ENCODE measurements at places on chromosomes 1 and 21.

DNA sequence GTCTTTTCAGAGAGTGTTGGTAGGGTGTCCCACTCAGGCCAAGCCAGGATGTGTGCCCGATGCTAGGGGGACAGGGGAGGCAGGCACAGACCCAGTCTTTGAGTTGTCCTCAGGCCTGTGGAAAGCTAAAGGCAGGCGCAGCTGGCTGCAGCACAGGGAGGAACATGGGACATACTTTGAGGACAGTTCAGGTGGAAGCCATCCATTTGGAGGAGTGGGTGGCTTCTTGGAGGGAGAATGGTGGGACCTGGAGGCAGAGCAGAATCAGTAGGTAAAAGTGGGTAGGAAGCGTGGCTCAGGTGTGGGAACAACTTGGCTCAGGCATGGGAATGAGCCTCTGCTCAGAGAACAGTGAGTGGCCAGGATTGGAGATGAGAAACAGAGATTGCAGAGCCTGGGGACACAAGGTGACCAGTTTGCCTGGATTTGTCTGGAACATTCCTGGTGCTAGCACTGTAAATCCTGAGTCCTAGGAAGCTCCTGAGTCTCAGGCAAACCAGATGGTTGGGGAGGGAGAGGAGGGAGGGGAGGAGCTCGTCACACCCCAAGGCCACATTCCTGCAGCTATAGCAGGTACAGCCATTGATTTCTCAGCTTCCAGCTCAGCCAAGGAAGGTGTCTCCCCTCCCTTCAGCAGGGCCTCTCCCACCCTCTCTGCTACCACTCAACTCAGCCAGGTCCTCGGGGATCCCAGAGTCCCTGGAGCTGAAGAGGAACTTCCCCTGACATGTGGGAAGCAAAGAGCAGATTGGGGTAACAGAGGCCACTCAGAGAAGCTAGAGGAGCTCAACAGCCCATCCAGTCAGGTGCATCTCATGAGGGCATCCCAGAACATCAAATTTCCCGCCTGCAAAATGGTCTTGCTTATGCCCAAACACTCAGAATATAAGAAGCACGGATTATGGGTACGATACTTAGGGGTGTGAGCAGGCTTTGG lies 65.2 kb upstream of the TINAGL1 start:
- H3K4me1 ChIP-seq: no peaks in the 10 kb centered on the region
- no peaks in the 10 kb centered on the region for H3K27me3 ChIP-seq
- H3K4me3 ChIP-seq: no peak overlapping the region
- H3K27ac ChIP-seq: no peak overlapping the region

GRCh38 chr1:155847823-155848529 lies 9.0 kb downstream of the GON4L start:
- no peak overlapping the region for H3K27ac ChIP-seq
- no peak overlapping the region for H3K4me3 ChIP-seq
- H3K27me3 ChIP-seq: no peaks in the 10 kb centered on the region
- no peaks in the 10 kb centered on the region for H3K36me3 ChIP-seq

GRCh38 chr1:16442941-16443340 lies 2.4 kb downstream of the NECAP2 start:
- no peaks in the 10 kb centered on the region for H3K27me3 ChIP-seq
- no peaks in the 10 kb centered on the region for H3K36me3 ChIP-seq
- no peaks in the 10 kb centered on the region for H3K4me1 ChIP-seq

DNA sequence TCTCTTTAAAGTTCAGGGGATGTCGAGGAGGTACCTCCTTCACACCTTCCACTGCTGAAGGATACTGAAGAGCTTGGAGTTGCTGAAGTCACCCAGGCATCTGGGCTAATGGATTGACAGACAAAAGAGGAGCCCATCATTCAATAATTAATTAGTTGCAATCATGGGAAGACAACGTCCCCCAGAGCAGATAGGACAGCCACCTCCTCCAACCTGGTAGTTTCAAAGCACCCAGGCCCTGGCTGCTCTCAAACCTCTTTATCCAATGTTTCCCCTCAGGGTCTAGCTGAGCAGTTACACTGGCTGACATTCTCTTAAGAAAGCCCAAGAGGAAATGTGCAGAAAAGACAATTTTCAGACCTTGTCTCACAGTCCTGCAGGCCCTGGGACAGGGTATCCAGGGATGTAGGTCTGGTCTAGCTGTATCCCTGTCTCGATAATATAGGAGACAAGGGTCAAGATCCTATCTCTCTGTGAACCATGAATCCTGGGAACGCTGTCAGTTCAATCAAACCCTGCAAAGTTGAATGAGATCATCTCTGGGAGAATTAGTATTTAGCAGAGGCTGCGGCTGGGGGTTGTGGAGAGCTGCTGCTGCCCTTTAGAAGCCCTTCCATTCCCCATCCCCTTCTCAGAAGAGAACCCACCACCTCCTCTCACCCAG lies 1.1 kb downstream of the TSPAN2 start:
- peak overlapping the region; percentile 87 for H3K4me3 ChIP-seq
- no peak for DNase-seq
- no peaks in the 10 kb centered on the region for H3K36me3 ChIP-seq
- H3K27ac ChIP-seq: peak overlapping the region; percentile 92
- no peaks in the 10 kb centered on the region for H3K27me3 ChIP-seq

DNA sequence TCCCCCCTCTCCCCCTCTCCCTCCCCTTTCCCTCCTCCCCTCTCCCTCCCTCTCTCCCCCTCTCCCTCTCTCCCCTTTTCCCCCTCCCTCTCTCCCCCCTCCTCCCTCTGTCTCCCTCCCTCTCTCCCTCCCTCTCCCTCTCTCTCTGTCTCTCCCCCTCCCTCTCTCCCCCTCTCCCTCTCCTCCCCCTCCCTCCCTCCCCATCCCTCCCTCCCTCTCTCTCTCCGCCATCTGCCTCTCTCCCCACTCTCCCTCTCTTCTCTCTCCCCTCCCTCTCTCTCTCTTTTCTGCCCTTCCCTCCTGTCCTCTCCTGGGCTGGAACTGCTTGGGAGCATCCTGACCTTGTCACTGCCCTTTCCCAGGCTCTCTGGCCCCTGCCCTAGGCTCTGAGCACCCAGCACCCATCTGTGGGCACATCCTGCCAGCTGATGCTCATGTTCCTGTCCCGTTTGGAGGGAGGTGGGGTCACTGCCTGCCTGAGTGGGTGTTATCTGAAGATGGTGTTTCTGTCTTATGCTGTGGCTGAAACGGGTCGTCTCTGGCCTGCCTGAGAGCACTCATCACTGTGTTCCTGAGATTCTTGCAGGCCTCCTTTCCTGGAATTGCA lies 10.8 kb downstream of the FTCD start:
- no peak overlapping the region for H3K4me3 ChIP-seq
- H3K36me3 ChIP-seq: no peaks in the 10 kb centered on the region
- peak; percentile 13 for DNase-seq
- no peaks in the 10 kb centered on the region for H3K4me1 ChIP-seq
- no peaks in the 10 kb centered on the region for H3K27me3 ChIP-seq
- no peak overlapping the region for H3K27ac ChIP-seq

DNA sequence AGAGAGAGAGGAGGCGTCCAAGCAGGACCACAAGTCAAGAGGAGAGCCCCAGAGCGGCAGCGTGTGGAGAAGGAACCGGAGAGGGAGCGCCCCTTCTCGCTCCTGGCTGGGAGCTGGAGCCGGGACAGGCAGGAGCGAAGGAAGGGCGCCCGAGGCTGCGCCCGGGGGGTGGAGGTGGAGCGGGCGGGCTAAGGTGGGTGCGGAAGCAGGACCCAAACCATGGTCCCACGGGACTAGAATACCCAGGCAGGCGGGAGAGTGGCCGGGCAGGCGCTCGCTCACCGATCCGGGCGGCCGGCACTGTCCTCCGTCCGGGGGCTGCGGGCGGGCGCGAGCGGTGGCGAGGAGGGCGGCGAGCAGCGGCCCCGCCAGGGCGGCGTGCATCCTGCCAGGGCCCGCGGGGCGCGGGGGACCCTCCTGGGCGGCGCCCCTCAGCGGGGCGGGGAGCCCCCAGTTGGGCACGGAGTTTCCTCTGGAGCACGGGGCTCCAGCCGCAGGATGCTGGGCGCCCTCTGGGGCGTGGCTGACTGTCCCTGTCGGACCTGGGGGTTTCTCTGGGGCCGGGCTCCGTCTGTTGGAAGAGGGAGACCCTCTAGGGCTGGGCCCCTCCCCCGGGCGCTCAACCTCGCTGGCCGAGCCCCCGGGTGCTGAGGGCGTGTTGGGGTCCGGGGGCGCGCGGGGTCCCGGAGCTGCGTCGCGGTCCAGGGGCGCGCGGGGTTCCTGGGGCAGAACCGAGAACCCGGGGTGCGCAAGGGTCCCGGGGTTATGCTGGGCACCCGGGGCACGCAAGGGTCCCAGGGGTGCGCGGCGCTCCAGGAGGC lies 569 bp downstream of the TRABD2B start:
- H3K36me3 ChIP-seq: no peaks in the 10 kb centered on the region
- no peak for DNase-seq
- no peaks in the 10 kb centered on the region for H3K4me1 ChIP-seq
- H3K27ac ChIP-seq: peak overlapping the region; percentile 74
- peaks cover 7% of the 10 kb centered on the region for H3K27me3 ChIP-seq

GRCh38 chr1:7781923-7782495 lies 2.1 kb upstream of the PER3 start:
- H3K4me3 ChIP-seq: no peak overlapping the region
- no peak for DNase-seq
- peaks cover 9% of the 10 kb centered on the region for H3K4me1 ChIP-seq
- H3K27me3 ChIP-seq: no peaks in the 10 kb centered on the region
- H3K27ac ChIP-seq: no peak overlapping the region
- H3K36me3 ChIP-seq: no peaks in the 10 kb centered on the region

- no peak for DNase-seq
- no peaks in the 10 kb centered on the region for H3K4me1 ChIP-seq
- no peak overlapping the region for H3K27ac ChIP-seq
Observed at GRCh38 chr1:62924983-62925790, 141.3 kb downstream of the ATG4C start.

DNA sequence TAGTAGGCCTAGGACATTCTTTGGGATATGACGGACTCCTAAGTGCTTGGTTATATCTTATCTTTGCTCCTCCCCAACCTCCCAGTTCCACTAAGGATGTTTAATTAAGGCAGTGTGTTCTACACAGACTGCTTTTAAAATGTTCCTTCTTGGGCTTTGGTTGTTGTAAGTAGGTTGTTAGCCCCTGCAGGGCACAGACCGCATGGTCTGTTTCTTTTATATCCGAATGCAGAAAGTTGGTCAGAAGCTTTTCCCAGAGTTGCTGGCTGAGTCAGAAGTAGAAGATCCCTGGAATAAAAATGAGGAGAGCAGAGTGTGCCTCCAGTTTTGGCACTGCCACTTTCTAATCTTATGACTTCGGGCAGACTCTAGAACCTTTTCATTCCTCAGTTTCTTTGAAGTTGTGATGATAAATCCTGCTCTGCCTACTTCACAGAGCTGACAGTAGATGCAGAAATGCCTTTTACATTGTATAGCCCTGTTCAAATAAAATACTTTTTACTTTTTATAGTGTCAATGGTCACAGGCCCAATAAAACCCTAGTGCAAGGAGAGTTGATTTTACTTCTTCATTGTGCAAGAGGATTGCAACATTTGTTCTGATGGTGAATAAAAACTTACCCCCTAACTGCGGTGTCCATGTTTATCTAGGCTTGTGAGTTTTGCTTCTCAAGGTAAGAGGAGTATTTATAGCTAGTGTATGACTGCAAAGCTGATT lies 18.4 kb downstream of the FMN2 start:
- no peaks in the 10 kb centered on the region for H3K27me3 ChIP-seq
- H3K36me3 ChIP-seq: no peaks in the 10 kb centered on the region
- H3K27ac ChIP-seq: no peak overlapping the region
- no peaks in the 10 kb centered on the region for H3K4me1 ChIP-seq
- no peak for DNase-seq

GRCh38 chr1:162913345-162913744 lies 52.4 kb upstream of the CCDC190 start:
- DNase-seq: no peak
- H3K4me3 ChIP-seq: no peak overlapping the region
- no peaks in the 10 kb centered on the region for H3K27me3 ChIP-seq
- no peaks in the 10 kb centered on the region for H3K4me1 ChIP-seq
- no peak overlapping the region for H3K27ac ChIP-seq

DNA sequence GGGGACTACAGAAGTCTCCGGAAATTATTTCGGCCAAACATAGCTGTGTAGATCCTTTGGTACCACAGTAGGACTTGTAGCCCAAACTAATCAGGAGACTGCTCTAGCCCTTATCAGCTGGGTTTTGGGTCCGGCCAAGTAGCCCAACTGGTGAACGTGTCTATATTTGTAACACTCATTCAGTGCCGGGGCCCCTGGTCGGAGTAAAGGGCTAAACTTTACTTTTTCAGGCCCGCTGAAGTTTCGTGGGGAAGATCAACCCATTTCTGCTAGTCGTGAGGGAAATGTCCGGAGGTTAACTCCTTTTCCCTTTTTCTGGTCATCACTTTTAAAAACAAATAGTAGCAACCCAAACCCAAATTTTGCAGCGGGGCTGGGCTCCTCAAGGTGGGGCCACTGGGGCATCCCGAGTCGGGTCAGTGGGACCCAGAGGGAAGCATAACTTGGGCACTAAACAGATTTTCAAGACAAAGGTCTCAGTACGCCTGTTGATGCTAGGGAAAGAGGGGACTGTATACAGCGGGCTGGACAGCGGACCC lies 1.7 kb downstream of the LHX9 start:
- no peak overlapping the region for H3K4me3 ChIP-seq
- H3K36me3 ChIP-seq: no peaks in the 10 kb centered on the region
- no peak overlapping the region for H3K27ac ChIP-seq

GRCh38 chr1:84433258-84434080 lies 35.2 kb downstream of the DNASE2B start:
- no peak overlapping the region for H3K27ac ChIP-seq
- no peaks in the 10 kb centered on the region for H3K36me3 ChIP-seq
- DNase-seq: peak; percentile 27
- no peaks in the 10 kb centered on the region for H3K27me3 ChIP-seq

- H3K27ac ChIP-seq: no peak overlapping the region
- DNase-seq: no peak
- no peaks in the 10 kb centered on the region for H3K36me3 ChIP-seq
- no peaks in the 10 kb centered on the region for H3K4me1 ChIP-seq
- no peaks in the 10 kb centered on the region for H3K27me3 ChIP-seq
- no peak overlapping the region for H3K4me3 ChIP-seq
Observed at GRCh38 chr1:82792151-82792550, 991.4 kb downstream of the ADGRL2 start.

- H3K4me1 ChIP-seq: no peaks in the 10 kb centered on the region
- no peaks in the 10 kb centered on the region for H3K27me3 ChIP-seq
- H3K36me3 ChIP-seq: no peaks in the 10 kb centered on the region
- no peak overlapping the region for H3K27ac ChIP-seq
Observed at GRCh38 chr1:246215510-246215903, 291.6 kb downstream of the SMYD3 start.

DNA sequence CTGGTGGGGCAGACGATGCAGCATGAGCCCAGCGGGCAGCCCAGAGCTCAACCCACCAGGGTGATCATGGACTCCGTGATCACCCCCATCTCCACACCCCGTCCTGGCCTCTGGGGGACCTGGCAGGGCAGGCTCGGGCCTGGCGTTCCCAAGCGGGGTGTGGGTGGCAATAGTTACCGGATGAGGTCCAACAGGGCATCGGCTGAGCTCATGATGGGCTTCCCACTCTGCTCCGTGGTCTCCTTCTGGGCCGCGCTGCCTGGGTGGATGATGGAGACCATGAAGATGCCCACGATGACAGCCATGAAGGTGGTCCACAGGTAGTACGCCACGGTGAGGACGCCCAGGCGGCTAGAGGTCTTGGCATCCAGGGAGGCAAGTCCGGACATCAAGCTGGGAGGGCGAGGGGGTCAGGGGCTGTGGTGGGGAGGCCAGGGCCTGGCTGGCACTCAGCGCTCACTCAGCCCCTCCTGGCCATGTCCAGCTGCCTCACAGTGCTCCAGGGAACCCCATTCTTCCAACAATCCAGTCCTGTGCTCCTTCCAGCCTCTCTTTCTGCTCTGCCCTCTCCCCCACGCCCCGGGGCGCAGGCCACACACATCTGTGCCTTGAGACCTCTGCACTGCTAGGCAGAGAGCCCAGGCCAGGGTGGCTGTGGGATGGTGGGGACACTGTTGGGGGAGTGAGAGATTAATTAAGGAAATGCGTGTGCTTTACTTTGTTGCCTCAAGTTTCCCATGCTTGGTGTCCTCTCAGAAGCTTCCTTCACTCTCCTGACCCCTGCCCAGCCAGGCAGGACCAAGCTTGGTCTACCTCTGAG lies 27.6 kb downstream of the SLC1A7 start:
- H3K4me1 ChIP-seq: no peaks in the 10 kb centered on the region
- H3K27me3 ChIP-seq: no peaks in the 10 kb centered on the region
- no peak for DNase-seq
- no peak overlapping the region for H3K4me3 ChIP-seq

Measured in uterus (tissue), 4 donors.